Fibroblast of gingiva (primary cell): ENCODE measurements at places on chromosomes 16 and 17.

GRCh38 chr17:78492116-78492799 is 84.9 kb downstream of the DNAH17 start:
- DNase-seq = no peak

- no peak for DNase-seq
Measured at GRCh38 chr16:56936491-56936890, 4.5 kb downstream of the HERPUD1 start.

DNA sequence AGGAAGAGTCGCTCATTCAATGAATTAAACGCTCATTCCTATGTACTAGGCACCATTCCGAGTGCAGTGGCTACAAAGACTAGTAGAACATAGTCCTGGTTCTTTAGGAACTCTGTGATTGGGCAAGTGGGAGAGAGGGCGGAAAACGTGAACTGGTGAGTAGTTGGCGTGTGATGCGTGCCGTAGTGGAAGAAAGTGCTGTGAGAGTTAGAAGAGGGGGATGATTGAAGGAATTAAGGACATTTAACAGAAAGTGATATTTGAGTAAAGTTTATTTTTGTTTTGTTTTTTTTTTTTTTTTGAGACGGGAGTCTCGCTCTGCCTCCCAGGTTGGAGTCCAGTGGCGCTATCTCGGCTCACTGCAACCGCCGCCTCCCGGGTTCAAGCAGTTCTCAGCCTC is 7.9 kb upstream of the SLFN14 start:
- DNase-seq = peak; percentile 42

DNA sequence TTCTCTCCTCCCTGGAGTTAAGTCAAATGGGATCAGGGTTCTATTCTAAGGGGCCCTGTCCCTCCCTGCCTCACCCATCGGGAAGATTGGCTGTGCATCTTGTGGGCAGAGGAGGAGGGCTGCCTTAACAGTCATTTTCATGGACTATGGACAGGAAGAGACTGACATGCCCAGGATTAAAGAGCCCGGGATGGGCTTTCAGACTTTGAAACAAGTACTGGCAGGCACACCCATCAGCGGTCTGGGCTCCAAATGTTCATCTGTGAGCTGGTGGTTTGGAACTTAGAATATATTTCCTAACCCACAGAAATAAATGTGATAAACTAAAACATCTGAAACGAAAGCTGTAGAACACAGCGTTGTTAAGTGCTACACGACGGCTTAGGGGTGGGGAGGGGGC is 6.5 kb downstream of the SLC6A4 start:
- DNase-seq = peak; percentile 48

DNA sequence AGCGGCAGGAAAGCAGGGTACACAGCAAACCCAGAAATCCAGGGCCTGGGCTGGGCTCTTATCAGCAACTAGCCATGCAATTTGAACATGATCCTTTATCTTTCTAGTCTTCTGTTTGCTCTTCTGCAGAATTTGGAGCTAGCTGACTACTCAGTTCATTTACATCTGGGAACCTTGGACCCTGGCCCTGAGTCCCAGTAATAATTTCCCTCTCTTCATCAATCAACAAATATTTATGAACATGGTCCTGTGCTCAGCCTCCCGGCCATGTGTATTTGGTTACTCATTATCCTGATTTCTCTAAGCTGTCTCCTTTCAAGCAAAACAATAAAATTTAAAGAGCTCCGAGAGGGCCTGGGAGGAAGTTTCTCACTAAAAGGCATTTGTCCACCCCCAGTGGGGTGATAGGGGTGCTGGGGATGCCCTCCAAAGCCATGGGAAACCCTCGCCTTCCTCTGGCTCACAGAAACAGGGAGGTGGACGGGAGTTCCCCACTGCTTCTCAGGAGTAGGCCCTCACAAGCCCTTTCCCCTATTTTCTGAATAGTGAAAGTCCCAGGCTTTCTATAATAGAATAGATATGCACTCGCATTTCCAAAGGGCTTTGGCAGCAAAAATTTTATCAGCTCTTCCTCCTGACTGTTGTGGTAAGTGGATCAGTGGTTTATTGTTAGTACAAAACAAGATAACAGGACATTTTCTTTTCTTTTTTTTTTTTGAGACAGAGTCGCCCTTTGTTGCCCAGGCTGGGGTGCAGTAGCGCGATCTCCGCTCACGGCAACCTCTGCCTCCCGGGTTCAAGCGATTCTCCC is 6.9 kb upstream of the WDR59 start:
- no peak for DNase-seq

GRCh38 chr16:48393485-48394354 is 8.5 kb upstream of the SIAH1 start:
- DNase-seq = peak; percentile 83

- DNase-seq = no peak
Measured at GRCh38 chr16:72311426-72311825, 139.5 kb upstream of the PMFBP1 start.

- DNase-seq = no peak
Measured at GRCh38 chr17:35170968-35171771, 23.0 kb downstream of the SLC35G3 start.

DNA sequence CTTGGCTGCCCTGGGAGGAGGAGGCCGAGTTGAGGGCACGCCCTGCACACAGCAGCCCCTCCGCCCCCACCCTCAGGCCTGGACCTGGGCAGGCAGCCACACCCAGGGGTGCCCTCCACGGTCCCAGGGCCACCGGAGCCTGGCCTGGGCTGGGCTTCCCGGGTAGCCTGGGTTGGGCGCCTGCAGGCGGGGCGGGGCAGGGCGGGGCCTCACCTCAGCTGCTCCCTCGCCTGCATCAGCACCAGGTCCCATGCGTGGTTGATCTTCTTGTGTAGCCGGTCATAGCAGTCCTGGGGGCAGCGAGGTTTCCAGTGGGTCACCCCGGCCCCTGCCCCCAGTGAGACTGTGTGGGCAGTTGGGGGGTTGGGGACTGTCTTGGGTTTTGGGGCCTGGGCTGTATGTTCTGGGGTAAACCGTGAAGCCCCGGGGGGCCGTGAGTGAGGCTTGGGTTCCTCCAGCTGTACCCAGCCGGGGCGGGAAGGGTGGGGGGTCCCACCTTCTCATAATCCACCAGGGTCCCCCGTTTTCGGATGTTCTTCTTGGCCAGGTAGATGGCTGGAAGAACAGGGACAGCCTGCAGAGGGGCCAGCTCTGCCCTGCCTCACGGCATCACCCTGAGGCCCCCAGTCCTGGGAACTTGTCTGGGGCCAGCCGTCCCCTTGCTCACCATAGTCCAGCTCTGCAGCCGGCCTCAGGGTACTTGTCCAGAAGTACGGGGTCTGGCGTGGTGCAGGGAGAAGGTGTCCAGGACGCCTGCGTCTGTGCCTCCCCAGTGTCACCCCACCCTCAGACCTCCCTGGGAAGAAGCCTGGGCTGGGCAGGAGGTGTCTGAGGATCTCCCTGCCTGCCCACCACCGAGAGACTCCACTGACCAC is 2.0 kb downstream of the RGS11 start:
- no peak for DNase-seq

GRCh38 chr16:56352351-56353053 is 72.8 kb downstream of the AMFR start:
- DNase-seq = no peak

- peak; percentile 62 for DNase-seq
Measured at GRCh38 chr16:53892155-53892554, 188.2 kb downstream of the FTO start.

DNA sequence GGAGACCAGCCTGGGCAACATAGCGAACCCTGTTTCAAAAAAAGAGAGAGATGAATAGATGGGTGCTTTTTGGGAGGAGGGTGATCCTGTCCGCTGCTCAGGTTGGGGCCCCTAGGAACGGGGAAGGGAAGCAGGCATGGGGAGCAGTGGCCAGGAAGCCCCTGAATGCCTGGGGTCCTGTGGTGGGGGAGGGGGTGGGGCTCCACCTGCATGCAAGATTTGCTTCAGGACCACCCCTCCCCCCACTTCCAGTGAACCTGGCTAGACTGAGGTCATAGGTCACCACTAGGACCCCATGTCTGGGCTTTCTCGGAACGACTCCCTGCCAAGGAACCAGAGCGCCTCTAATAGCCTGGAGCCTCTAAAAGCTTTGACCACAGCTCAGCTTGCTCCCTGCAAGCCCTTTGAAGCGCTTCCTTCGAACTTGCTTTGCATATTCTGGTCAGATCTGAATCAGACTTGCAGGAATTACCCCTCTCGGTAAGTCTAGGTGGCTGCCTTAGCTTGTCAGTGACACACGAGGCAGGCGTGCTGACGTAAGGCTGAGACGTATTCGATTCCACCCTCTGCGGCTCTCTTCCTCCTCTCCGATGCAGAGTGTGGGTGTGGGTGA is 3.7 kb downstream of the SOCS3 start:
- DNase-seq = peak; percentile 74

- DNase-seq = no peak
Measured at GRCh38 chr17:27647765-27648164, 16.8 kb downstream of the LGALS9 start.

GRCh38 chr16:9098377-9099090 is 7.1 kb downstream of the HAPSTR1 start:
- no peak for DNase-seq

DNA sequence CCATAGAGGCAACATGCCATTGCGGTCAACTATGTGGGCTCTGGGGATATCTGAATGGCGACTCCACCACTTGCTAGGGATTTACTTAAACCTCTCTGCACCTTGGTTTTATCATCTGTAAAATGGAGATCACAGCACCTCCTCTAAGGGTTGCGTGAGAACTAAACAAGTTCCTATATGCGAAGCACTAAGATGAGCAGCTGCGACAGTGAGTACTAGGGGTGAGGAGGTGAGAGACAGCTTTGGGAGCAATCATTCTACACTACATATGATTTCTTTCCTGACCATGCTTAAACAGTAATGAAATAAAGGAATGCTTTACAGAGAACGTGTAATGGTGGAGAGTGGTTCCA is 61.4 kb downstream of the CREBBP start:
- no peak for DNase-seq

DNA sequence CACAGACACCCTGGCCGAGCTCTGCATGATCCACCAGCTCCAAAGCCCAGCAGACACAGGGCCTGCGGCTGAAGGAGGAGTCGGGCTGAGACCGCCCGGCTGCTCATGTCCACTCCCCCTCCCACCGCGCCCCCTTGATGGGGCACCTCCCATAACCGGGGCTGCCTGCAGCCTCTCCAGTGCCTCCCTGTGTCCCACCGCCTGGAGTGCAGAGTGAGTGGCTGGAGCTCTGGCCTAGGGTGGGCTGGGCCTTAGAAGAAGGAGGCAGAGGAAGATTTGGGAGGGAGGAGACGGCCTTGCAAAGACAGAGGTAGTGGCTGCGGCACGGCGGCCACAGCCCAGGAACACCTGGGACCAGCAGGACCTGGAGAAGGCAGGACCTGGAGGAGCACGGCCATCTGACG is 4.0 kb downstream of the CBFA2T3 start:
- DNase-seq = no peak

DNA sequence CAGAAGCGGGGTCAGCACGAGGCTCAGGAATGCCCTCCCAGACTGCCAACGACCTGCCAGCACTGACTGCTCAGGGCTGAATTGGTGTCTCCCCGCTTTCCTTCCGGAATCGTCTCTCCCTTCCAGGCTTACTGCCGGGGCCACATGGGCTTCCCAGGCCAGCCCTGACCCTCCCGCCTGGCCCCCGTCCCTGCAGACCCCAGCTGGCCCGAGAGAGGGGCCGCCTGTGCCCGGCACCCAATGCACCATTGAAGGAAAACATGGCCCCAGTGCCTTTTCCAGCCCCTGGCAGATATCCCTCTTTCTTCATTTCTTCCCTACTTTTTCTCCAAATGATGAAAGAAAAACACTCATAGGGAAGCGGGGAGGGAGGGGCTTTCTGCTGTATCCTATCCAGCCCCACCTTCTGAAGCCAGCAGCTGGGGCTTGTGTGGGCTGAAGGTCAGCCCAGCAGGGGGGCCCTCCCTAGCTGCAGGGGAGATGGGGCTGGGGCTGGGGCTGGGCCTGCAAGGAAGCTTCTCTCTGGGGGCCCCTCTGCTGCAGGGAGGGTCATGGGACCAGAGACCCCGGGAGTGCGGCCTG is 25.9 kb downstream of the ZNF469 start:
- no peak for DNase-seq

GRCh38 chr16:67088551-67088950 is 21.2 kb upstream of the PHAF1 start:
- DNase-seq = no peak

DNA sequence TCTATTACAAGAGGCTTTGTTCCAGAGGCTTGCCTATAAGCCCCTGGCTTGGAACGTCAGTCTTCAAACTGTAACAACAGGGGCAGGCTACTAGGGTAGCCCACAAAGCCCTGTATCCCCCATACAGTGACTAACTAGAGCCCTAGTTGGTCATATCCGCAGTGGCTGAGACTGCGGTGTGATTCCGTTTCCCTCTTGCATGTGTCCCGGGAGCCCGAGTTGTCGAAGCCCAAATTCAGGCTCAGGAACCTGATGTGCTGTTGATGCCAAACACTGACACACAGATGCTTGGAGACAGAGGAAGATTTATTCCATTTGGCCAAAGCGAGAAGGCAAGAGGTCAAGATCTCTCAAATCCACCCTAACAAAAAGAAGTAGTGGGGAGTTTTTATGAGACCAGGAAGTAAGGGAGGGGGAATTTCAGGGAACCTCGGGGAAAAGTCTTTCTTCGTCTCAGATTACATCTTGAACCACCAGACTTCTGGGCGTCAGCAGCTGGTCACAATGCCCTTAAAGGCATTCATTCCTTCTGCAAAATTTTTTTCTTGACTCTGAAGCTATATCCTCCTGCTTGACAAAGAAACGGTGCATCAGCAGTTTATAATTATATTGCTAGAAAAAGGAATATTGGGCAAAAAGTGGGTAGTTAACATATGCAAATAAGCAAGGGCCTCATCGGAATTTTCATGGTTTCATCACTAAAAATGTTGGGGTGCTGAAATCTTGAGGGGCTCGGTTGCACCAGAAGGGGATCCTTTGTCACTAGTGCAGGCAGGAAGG is 879 bp downstream of the SLFN5 start:
- DNase-seq = peak; percentile 68

DNA sequence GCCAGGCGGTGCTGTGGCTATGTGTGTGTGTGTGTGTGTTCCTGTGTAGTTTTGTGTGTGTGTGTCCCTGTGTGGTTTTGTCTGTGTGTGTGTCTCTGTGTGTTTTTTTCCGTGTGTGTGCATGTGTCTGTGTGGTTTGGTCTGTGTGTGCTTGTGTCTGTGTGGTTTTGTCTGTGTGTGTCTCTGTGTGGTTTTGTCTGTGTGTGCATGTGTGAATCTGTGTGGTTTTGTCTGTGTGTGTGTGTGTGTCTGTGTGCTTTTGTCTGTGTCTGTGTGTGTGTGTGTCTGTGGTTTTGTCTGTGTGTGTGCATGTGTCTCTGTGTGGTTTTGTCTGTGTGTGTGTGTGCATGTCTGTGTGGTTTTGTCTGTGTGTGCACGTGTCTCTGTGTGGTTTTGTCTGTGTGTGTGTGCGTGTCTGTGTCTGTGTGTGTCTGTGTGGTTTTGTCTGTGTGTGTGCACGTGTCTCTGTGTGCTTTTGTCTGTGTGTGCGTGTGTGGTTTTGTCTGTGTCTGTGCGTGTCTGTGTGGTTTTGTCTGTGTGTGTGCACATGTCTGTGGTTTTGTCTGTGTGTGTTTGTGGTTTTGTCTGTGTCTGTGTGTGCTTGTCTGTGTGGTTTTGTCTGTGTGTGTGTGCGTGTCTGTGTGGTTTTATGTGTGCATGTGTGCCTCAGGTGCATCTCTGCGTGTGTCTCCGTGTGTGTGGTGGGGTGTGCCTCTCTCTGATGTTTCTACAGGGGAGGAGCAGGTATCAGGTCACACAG is 62.3 kb downstream of the ZDHHC7 start:
- no peak for DNase-seq
